ENCODE measurements at places on chromosomes 5 and 9. TPM values are rescaled to one million over a fixed set of nuclear protein-coding genes. Genes with fewer than 3 reads are reported as not detected.

CRHBP gene
- total RNA-seq: 0.61 TPM

GPR150 gene
- total RNA-seq: 0.27 TPM

SLC34A3 gene
- total RNA-seq: not detected

MARCHF11 gene
- not detected for total RNA-seq

WNK2 gene
- 161 TPM for total RNA-seq

ADRB2 gene
- total RNA-seq: 0.94 TPM

LCN15 gene
- not detected for total RNA-seq

ITGA2 gene
- 18.3 TPM for total RNA-seq

GPSM1 gene
- 2.3 TPM for total RNA-seq

CDKN2B gene
- total RNA-seq: 76.6 TPM

PRSS3 gene
- total RNA-seq: 148 TPM

FOXD4L5 gene
- total RNA-seq: not detected

FAM174A gene
- total RNA-seq: 17.6 TPM

SLC36A3 gene
- total RNA-seq: not detected

CATSPER3 gene
- total RNA-seq: 0.85 TPM

NMUR2 gene
- not detected for total RNA-seq
